Bone marrow (tissue), 2 donors: ENCODE measurements at places on chromosomes 6 and 20.

DNA sequence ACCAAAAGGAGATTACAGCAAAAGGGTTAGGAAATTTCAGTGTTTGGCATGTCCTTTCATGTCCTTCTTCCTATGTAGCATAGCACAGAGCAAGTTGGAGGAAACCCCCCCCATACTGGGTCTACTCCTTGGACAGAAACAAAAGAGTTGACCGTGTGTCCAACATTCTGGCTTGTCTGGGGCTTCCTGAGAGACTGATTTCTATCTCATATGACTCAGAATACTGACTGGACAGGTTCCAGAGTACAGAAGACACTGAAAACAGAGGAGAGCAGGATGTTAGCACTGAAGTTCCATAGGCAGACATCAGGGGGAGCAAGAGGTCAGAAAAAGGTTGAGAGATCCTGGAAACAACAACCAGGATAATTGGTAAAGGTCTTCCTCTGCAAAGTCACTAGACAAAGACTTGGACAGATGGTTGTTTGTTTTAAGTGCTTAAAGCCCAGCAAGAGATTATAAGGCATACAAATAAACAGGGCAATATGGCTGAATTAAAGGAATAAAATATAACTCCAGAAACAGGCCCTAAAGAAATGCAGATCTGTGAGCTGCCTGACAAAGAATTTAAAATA, 48.4 kb downstream of the USP49 start:
- peak; percentile 89 for DNase-seq

GRCh38 chr6:146302994-146303393, 240.6 kb upstream of the RAB32 start:
- DNase-seq, result no peak

DNA sequence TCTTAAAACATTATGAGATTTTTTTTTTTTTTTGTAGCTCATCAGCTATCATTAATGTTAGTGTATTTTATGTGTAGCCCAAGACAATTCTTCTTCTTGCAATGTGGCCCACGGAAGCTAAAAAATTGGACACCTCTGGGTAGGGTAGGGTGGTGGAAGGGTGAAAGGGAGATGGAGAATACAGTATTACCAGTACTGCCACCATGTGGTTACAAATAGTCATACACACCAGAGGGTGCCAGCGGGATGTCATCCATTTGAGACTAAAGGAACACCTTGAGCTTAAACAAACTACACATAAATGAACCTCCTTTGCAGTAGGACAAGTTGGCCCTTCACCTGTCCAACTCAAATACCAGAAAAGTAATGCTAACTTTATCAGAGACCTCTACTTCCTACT, 601.9 kb downstream of the HTR1B start:
- DNase-seq, result no peak

- no peak for DNase-seq
Measured at GRCh38 chr6:551829-552350, 105.0 kb downstream of the HUS1B start.

DNA sequence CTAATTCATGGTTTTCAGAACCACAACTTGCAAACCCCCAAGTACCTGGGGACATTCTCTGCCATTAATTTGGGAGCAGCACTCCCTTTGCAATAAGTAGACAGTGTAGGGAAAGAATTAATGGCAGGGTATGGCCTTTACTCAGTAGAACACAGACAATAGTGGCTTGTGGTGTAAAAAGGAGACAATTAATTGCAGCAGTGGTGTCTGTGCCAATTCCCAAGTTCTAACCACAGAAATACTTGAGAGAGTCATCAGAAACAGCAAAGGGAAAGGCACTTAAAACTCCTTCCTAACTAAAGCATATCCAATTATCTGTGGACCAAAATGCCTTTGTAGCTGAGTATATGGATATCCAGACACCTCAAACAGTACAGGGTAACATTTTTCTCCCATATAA, 257.6 kb upstream of the POU3F2 start:
- DNase-seq, result no peak

DNA sequence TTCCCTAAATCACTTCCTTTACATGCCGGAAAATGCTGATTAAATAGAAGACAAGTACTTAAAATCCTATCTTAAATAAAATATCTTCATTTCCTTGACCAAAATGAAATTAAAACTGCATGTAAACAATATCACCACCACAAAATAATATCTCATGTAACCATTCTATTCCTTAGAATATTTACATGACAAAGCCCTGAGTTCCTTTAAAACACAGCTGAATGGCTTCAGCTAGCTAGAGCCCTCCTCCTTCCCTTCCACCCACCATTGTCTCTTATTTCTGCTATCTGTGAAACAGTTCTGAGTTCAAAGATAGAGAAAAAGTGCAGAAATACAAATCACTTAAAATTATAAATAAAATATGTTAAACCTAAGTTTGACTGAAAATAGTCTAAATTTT, 103.1 kb downstream of the HIVEP2 start:
- DNase-seq, result no peak

DNA sequence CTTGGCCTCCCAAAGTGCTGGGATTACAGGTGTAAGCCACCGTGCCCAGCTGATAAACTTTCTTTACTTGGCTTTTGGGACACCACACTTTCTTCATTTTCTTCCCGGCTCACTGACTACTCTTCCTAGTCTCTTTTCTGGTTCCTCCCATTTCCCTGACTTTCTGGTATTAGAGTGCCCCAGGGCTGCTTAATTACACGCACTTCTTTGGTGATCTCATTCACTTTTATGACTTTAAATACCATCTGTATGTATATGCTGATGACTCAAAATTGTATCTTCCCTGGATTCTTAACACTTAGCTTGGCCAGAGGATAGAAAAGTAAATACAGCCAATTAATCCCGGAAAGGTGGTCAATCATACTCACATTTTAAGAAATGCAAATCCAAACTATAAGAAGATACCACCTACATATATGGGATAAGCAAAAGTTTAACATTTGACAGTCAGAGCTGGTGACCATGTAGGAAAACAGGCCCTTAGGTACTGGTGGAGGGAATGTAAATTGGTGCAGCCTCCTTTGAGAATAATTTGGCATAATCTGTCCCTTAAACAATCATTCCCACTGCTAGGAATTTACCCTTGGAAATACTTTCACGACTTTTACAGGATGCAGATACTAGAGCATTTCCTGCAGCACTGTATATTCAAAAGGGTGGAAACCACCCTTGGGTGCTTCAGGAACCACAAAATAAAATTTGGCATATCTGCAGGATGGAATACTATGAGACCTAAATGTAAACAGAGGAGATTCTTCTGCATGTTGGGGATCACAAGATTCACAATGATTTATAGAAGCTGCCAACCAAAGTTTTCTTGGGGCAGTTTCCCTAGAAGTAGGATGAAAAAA, 9.4 kb upstream of the NANP start:
- no peak for DNase-seq

DNA sequence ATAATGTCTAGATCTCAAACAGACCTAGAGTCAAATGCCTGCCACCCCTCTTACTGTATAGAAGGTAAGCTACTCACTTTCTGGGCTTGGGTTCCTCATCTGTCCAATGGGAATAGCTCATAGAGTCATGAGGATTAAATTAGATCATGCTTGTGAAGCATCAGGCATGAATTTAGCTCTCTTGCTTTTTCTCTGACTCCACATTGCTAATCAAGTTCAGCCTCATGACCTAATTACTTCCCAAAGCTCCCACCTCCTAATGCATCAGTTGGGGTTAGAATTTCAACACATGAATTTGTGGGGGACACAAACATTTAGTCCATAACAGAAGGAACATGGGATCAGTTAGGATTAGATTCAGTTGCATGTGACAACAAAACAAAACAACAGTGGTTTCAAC, 4.6 kb upstream of the DDX27 start:
- no peak for DNase-seq

DNA sequence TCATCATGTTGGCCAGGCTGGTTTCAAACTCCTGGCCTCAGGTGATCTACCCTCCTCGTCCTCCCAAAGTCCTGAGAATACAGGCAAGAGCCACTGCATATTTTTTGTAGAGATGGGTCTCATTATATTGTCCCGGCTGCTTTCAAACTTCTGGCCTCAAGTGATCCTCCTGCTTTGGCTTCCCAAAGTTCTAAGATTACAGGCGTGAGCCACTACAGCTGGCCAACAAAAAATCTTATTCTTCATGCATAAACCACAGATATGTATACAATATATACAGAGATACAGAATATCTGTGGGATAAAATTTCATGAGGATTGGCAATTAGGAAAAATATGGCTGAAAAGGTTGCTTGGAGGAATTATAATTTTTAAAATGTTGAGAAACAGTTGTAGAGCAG, 49.9 kb downstream of the SLC35A1 start:
- DNase-seq, result no peak

DNA sequence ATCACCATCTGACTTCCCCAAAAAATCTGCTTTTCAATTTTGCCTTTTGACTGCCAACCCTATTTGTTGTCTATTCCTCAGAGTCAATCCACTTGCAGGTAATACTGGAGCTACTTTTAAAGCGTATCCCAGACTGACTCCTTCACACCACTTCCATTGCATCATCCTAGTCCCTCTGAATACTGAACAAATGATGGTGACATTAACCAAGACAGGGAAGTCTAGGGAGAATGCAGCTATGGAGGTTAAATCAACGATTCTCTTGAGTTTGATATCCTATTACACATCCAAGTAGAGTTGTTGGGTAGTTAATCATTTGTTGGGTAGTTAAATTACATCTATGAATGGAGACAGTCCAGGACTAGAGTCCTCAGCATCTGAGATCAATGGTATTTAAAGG, 2.0 kb downstream of the OGFRL1 start:
- no peak for DNase-seq

DNA sequence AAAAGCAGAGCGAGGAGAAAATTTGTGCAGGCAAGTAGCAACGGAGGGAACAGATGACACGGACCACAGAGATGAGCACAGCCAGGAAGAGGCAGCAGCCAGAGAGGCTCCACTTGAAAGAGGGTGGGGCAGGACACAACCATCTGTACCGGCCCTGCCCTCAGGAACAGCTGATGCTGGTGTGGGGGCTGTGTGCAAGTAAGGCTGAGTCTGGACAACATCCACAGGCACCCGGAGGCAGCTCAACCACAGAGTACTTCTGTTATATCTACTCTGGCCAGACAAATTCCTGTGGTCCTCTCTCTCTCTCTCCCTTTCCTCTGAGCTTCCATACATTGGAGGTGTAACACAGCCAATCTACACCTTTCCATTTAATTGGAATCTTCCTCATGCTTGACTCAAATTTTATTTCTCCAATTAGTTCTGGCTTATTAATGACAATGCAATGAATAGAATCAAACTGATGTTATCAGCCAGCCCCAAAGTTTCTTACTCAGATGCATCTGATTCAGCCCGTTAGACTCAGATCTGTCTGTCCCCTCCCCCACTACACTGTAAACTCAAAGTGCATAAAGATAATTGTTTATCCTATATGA, 24.9 kb downstream of the KIF13A start:
- no peak for DNase-seq

- no peak for DNase-seq
Measured at GRCh38 chr6:147674794-147675193, 166.3 kb downstream of the SAMD5 start.

- DNase-seq, result no peak
Measured at GRCh38 chr6:4466769-4467480, 309.3 kb upstream of the CDYL start.

DNA sequence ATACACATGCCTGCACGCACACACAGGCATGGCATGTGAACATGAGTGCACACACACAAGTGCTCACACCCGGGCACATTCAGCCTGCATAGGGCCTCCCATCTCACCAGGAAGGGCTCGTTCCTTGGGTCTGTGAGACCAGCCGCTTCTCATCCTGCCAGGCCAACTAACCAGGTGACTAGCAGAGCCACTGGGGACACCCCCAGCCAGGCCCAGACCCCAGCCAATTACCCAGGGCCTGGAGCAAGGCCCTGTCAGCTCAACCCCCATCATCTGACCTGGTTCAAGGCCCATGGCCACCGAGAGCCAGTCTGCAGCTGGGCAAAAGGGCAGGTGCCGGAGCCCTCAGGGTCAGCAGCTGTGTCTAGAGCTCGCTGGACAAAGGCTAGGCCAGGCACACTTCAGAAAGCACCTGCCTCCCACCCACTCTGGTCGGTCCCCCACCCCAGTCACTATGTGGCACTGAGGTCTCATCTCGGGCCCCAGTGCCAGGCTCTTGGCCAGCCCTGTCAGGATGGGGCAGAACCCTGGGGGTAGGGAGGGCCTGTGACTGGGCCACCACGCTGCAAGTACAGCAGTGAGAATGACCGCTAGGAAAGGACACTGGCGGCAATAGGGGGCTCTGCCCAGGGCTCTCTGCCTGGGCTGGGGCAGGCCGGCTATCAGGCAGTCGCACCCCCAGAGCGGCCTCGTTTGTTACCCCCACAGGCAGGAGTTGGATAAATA, 26.8 kb upstream of the MRGBP start:
- DNase-seq, result no peak

- peak; percentile 23 for DNase-seq
Measured at GRCh38 chr20:1130847-1131246, 12.4 kb downstream of the PSMF1 start.

DNA sequence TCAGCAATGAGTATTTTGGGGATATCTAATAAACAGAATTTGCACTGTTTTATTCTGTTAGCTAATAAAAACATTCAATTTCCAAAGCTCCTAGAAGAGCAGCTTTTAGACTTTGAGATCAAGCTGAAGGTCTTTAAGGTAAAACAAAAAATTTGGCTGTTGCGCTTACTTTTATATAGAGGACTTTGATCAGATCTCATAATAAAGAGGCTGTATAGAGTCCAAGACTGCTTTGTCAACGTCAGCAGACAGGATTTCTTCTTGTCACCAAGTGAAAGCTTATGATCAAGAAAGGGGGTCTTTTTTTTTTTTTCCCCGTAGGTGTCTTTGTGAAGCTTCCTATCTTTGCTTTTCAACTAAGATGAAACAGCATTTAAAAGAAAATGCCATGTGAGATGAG, 556.5 kb upstream of the SLC35B3 start:
- DNase-seq, result no peak

DNA sequence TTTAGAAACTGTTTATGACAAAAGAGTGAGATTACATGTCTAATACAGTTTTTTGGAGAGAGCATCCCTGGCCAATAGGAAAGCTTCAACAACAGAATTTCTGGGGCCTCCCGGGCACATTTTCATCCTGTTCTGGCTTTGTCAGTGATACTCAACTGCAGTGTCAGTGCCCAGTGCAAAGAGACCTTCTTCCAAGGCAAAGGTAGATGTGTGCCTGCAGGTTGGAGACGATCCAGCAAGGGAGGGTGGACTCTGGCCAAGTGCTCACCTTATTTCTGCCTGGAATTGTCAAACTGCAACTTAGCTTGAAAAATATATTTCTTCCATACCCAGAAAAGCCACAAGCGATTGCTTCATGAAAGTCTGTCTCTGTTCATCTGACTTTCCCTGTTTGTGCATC, 211.6 kb upstream of the SNX9 start:
- DNase-seq, result no peak

- no peak for DNase-seq
Measured at GRCh38 chr6:5305968-5306626, 44.8 kb downstream of the FARS2 start.

DNA sequence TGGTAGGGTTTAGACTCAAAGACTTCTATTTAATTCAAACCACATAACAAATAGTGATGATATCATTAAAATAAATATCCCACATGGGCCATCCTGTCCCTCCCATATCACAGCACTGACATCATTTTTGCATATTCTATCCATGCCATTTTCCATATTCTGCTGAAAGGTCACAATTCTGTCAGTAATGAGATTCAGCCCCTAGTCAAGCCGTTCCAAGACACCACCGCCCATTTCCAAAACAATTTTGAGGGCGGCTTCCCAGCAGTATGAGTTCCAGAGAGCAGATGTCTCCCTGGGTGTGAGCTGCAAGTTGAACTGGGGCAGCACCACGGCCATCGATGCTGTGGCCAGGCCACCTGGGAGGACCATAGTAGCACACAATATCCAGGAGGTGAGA, 65.1 kb upstream of the PLEKHG1 start:
- no peak for DNase-seq

- no peak for DNase-seq
Measured at GRCh38 chr6:157648561-157648960, 174.5 kb upstream of the SNX9 start.
